Suppressor macrophage treated with lipopolysaccharide for 1 hour (primary cell): ENCODE measurements at places on chromosomes 4 and X.

DNA sequence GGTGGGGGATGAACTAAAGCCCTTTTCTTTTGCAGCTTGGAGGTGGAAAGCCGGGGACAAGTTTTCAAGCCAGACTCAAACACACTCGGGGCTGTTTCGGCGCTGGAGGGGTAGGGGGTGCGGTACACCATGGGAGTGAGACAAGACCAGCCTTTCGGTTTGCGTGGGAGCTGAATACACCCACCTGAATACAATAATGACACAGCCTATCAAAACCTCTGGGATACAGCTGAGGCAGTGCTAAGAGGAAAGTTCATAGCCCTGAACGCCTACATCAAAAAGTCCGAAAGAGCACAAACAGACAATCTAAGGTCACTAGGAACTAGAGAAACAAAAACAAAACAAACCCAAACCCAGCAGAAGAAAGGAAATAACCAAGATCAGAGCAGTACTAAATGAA lies 163.3 kb downstream of the ATRX start:
- DNase-seq = no peak

GRCh38 chr4:26140150-26140898 lies 180.5 kb upstream of the RBPJ start:
- no peak for DNase-seq

GRCh38 chr4:3526456-3526855 lies 5.8 kb downstream of the LRPAP1 start:
- DNase-seq = no peak

DNA sequence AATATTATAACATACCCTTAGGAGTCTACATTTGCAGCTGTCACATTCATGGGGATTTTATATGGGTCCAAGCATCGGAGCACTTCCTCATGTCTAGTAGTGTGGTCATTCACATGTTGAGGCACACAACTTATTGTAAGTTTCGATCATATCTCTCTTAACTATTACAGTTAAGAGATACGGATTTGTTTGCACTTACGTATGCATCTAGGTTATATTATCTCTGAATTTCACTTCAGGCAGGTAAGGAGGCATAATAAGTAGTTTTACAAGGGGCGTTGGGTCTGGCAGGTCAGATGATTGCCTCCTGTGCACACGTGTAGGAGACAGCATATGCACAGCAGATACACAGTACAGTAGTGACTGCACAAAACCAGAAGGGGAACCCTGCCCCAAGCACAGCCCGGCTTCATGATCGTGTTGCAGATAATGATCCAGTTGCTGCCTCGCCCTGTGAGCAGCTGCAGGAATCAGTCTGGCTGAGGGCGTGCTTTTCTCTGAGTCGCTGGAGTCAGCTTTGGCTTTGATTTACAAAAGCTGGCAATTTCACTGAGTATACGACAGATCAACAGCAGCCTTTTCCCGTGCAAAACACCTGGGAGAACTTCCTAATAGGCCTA lies 302.9 kb upstream of the GATB start:
- DNase-seq = no peak

DNA sequence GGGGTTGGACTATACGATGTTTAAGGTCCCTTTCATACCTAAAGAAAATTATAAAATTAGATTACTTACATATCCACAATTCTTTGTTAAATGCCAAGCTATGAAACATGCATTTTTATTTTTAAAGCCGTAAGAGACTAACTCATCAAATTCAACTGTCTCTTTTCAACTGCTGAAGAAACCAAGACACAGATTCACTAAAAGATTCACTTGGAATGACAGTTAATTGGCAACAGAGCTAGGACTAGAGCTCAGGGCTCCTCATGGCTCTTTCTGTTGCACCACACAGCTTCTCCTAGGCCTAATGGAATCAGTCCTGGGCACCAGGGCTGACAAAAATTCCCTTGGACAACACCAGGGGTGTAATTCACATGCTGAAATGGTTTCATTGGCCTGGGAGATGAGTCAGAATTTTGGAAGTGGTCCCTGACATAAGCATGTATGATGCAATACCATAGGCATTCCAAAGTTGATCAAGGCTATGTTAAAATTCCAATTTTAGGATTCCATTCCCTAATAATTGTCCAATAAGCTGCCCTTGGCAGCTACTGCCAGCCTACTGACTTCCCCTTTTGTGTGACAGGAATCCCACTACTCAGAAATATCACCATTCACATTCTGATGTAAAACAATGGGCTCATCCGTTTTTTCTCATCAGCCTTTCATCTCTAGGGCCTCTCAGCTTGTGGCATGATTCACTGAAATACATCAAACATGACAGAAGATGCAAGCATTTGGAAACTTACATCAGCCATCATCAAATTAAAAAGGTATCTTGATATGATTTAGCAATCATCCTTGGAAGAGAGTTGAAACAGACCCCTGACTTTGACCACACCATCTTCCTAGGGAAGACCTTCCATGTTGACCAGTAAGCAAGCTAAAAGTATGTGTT lies 54.2 kb downstream of the PLAC1 start:
- DNase-seq = peak; percentile 74
